Stimulated activated CD4-positive, alpha-beta T cell treated with anti-CD3 and anti-CD28 coated beads, Interleukin-4, amount 100 ng/mL, for 1 hour (primary cell): ENCODE measurements at places on chromosomes 11 and 22.

- no peak for DNase-seq
Observed at GRCh38 chr11:14388352-14388751, 29.4 kb upstream of the RRAS2 start.

- no peak for DNase-seq
Observed at GRCh38 chr11:58152781-58153180, 27.5 kb upstream of the OR9I1 start.

DNA sequence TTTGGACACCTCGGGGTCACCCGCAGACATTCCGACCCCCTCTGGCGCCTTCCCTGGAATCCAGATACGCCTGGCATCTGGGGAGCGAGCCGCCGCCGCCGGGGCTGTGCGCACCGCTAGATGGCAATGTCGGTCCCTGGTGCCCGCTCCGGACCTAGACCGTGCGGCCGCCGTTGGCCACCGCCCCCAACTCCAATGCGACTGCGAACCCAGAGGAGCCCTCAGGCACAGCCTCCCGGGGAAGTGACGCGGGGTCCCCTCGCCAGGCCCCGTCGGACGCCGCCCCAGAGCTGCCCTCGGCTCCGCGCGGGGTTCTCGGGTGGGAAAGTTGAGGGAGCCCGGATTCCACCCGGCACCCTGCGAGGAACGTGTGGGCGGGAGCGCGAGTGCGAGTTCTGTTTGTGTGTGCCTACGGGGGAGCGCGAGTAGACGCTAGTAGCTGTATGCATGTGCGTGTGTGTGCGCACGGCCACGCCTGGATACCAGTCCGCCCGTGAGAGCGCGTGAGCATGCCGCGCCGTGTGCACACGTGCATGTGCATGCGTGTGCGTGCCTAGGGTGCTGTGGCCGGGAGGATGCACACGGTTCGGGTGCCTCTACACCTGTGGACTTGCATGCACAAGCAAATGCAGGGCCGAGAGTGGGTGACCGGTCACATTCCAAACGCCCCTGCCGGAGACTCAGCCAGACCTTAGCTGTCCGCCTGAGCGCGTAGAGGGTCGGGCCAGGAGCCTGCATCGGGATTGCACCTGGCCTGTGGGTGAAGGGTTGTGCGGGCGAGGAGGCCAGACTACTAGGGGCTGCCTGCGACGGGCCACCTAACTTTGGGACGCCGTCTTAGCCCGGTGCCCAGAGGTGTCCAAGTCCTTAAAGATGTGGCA, 1.9 kb downstream of the CHRM4 start:
- DNase-seq, result peak; percentile 52

- no peak for DNase-seq
Observed at GRCh38 chr11:114192841-114193389, 103.3 kb upstream of the NNMT start.

DNA sequence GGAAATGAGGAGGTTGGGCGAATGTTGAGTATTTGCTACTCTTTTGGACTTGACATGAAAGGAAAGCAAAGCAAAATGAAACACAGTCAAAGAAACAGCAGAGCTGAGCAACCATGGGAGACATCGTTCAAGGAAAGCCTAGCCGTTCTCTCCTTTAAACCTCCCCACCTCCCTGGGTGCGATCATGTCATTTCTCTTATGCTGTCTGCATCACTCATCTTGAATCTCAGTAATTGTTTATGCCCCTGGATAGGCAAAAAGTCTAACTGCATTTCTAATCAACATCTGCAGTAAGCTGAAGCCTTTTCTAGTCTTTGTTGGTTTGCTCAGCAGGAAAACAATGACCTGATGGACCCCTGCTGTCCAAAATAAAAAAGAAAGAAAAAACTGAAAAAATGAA, 107.0 kb downstream of the MSANTD4 start:
- DNase-seq, result no peak

DNA sequence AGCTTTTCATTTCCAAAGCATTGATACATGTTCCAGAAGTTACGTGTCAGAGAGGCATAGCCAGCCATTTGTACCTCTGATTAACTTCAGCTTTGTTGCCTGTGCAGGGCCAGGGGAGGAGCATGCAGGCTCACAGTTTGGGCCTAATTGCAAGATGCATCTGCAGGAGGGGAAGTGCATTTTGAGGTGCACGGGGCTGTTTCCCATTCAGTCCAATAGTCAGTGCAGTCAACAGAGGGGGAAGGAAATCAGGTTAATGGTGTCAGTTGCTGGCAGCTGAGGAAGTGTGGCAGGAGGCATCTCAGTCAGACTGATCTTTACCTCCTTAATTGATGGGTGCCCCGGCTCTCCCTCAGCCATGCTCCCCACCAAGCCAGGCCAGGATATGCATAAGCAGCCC, 39.3 kb downstream of the ABCC8 start:
- DNase-seq, result no peak

- no peak for DNase-seq
Observed at GRCh38 chr22:35480627-35481550, 59.7 kb upstream of the RASD2 start.

GRCh38 chr11:86011175-86011574, 57.7 kb downstream of the PICALM start:
- DNase-seq, result no peak

DNA sequence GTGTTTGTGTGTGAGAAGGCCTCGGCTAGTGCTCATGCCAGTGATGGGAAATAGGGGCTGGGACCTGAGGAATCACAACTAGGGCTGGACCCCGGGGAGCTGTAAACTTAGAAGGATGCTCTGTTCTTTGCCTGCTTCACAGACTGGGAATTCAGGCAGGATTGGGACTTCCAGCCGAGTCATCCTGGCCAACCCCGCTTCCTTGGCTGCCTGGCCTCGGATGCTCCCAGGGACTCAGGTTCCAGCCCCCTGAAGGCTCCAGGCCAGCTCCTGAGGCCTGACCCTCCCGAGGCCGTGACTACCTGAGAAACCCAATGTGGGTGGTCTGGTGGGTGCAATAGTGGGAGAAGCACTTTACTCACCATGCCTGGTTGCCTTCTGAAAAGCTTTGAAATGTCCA, 44.7 kb downstream of the IRAG1 start:
- no peak for DNase-seq

DNA sequence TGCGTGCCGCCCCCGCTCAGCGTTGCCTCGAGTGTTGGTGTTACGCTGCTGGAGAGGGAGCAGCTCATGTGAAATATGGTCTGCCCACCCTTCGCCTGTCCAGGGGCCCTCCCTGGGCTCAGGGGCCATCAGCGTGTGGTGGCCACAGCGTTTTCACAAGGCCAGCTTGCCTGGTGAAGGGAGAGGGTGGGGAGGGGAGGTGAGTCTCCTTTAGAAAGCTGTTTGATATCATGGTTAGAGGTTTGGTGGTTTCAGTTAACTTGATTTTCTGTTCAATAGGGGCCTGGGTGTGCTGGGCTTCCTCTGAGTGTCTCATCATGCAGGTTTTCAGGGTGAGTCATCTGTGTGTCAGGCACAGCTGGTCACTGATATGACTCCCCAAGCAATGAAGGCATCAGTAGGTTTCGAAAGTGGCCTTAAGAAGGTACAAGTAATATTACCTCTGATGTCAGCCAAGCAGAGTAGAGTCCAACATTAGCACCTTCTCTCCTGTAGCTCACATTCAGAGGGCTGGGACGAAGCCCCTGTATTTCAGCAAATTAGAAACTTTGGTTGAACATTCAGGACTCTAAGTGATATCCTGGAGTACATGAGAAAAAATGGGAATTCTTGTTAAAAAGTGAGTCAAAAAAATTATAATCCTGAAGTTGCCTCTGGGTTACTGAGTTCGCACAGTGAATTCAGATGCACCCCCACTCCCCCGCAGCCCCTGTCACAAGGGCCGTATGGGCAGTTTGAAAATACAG, 172.5 kb downstream of the TBC1D22A start:
- no peak for DNase-seq

DNA sequence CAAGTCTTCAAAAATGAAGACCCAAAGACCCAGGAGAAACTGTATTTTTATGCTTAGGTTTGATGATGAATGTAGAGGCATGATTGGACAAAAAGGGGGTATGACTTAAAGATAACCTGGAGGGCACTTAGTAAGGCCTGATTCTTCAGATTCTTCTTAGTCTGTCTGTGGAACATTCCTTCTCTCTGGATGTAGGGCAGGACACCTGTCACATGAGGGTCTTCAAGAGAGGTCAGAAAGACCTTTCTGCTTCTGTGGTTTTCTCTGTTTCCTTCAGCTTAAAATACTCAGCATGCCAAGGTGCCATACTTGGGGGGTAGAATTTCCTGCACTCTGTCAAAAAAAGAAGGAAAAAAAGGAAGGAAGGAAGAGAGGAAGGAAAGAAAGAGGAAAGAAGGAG, 78.1 kb downstream of the BLID start:
- DNase-seq, result no peak

DNA sequence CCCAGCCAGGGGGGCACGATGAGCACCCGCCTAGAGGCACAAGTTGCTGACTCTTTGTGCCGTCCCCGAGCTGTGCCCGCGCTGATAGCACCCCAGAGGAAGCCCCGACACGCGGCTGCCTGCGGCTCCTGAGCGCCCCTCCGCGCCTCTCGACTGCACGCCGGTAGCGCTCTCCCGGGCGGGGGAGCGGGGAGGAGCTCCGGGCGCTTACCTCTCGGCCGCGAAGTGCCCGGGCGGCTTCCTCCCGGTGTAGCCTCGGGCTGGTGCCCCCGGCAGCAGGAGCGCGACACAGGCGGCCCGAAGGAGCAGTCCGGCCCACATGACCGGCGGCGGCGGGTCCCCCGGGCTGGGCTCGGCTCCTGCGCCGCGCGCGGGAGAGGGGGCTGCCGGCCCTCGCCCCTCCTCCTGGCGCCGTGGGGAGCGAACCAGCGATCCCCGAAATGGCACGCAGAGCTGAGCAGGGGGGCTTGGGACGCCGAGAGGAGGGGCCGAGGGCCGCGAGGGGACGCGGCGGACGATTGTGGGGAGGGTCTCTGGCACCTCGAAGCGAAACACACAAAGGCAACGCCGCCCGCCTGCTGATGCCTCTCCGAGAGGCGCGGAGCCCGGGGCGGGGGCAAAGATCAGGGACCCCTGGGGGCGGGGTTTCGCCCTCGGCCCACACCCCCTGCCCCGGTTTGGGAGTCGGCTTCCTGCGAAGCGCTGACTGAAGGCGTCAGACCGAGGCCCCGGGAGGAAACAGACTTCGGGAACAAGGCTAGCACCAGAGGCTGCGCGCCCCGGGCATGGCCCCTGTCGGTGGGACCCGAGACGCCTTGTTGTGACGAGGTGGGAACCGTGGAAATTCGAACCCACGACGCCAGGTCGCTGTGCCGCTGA, at the start of gene VWCE:
VWCE (minus strand) TSS at position 600 of the 879 bp plus-strand sequence; CDS start at position 321, 279 bp downstream.
- DNase-seq, result peak; percentile 79

- peak; percentile 8 for DNase-seq
Observed at GRCh38 chr22:28855355-28856094, 27.8 kb upstream of the ZNRF3 start.

GRCh38 chr11:61683961-61684869, 4.0 kb downstream of the DAGLA start:
- no peak for DNase-seq

DNA sequence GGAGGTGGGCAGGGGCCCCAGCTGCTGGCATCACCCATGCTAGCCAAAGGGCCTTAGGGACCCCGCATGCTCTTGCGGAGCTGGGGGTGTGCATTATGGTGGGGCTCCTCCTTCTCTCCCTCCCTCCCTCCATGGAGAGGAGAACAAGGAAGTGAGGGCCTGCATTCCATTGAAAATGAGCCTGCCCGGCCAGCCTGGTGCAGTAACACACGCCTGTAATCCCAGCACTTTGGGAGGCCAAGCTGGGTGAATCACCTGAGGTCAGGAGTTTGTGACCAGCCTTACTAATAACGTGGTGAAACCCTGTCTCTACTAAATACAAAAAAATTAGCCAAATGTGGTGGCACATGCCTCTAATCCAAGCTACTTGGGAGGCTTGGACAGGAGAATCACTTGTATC, 22.4 kb downstream of the SNAP29 start:
- no peak for DNase-seq

- DNase-seq, result no peak
Observed at GRCh38 chr11:45322111-45322705, 36.1 kb upstream of the SYT13 start.

DNA sequence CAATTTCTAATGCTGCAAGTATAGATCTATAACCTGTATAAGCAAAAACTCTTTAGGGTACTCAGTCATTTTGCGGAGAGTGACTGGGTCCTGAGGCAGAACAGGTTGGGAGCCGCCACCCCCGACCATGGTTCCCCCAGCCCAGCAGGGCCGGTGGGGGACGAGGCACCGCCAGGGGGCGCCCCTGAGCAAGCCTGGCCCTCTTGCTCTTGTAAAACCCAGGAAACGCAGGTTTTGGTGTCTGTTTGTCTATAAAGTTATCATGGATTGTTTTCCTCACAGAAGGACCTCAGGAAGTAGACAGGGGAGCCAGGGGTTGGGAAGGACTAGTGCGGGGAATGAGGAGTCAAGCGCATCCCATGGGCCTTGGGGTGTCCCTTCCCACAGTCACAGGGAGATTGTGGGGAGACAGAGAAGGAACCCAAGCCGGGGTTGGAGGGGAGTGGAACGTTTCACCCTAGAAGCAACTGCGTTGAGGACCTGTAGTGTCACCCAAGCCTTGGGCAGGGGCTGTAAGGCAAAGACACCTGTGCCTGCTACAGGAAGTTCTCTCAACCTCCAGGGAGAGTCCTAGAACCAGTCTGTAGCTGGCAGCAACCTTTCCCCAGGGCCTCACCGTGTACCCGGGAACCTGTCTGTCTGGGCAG, 26.4 kb downstream of the KCTD17 start:
- peak; percentile 90 for DNase-seq

DNA sequence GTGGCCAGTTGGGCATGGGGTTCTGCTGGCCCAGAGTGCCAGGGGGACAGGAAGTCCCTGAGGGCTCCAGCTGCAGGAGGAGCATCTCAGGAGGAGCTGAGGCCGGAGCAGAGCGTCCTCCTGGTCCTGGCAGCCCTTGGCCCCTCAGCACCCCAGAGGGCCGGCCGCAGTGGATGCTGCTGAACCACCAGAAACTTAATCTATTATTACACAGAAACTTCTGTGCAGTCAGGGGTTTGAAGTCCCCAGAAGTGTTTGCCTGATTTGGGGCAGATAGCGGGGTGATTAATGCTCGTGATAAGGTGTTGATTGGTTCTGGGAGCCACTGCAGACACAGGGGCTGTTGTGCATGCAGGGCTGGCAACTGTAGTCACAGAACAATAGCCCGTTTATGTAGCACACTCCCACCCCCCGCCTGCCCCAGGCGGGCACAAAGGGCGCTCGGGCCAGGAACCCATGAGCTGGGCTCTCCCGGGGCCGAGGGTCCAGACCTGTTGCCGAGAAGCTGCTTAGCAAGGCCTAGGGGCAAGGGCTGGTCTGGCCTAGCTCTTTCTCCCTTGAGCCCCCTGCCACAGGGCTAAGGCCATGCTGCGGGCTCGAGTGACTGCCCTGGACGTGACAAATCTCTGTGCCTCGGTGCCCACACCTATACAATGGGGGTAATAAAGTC, 29.0 kb upstream of the KCNQ1OT1 start:
- no peak for DNase-seq
